ENCODE measurements at places on chromosomes 6 and 20. TPM values are rescaled to one million over a fixed set of nuclear protein-coding genes. Genes with fewer than 3 reads are reported as not detected.

PLN gene
- total RNA-seq = 13.3 TPM

NCOA7 gene
- total RNA-seq = 14.6 TPM

WFDC5 gene
- not detected for total RNA-seq

RCAN2 gene
- 14.0 TPM for total RNA-seq

SPEF1 gene
- total RNA-seq = 2.5 TPM

KHDC3L gene
- total RNA-seq = not detected

NELFCD gene
- 96.6 TPM for total RNA-seq

OTOR gene
- not detected for total RNA-seq

KIF25 gene
- total RNA-seq = not detected

SLC26A8 gene
- total RNA-seq = 0.46 TPM

PLAGL2 gene
- total RNA-seq = 7.1 TPM

DNA sequence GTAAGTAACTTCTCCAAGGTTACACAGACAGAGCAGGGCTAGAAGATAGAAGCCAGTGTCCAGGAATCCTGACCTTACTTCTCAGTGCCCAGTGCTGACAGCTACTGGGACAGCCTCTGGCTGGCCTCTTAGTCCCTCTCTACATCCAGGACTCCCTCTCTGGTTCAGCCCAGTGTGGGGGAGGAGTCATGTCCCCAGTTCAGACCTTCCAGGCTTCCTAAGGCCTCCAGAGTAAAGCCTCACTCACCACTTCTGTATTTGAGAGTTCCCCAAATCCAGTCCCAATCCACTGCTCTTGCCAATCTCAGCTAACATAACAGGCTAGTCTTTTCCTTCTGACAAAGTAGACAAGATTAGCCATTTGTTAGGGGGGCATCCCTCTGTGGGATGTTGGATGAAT, 36.9 kb upstream of the EPB41L1 start:
- DNase-seq = no peak

DNA sequence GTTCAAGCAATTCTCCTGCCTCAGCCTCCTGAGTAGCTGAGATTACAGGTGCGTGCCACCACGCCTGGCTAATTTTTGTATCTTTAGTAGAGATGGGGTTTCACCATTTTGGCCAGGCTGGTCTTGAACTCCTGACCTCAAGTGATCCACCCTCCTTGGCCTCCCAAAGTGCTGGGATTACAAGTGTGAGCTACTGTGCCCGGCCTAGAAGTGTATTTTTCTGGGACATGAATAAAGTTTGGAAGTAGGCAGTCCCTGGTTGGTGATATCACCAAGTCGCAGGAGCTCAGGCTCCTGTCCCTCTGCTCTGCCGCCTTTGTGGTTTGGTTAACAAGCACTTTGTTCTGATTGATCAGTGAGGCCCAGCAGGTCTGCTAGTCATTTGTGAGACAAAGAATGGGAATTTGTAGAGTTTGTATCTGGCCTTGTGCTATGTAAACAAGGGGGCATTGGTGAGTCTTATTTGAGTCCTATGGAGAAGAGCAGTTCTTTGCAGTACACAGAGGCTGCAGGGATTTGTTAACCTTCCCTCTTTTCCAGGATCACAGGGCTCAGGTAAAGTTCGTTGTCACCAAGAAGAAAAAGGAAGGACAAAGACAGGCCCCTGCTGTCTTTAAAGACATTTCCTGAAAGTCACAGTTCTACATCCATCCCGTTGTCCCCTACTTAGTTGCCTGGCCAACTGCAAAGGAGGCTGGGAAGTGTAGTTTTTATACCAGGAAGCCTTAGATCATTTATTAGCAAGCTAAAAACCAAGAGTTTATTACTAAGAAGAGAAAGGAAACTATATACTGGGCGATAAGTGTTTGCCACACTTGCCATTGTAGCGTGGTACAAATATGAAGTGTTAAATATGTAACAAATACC, 13.1 kb downstream of the MTHFD1L start:
- DNase-seq = no peak

DNA sequence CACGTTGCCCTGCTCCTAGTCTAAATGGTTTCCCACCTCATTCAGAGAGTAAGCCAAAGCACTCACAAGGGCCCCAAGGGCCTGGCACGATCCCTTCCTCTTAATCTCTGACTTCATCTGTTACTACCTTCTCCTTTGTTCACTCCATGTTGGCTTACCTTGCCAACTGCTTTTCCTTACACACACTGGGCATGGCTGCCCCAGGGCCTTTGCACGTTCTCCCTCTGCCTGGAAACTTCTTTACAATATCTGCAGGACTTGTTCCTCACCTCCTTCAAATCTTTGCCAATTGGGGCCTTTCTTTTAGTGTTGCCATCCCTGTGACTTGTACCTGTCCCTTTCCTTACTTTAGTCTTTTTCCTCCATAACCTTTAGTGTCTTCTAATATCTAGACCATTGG, 73.9 kb downstream of the PLCB4 start:
- DNase-seq = no peak

DNA sequence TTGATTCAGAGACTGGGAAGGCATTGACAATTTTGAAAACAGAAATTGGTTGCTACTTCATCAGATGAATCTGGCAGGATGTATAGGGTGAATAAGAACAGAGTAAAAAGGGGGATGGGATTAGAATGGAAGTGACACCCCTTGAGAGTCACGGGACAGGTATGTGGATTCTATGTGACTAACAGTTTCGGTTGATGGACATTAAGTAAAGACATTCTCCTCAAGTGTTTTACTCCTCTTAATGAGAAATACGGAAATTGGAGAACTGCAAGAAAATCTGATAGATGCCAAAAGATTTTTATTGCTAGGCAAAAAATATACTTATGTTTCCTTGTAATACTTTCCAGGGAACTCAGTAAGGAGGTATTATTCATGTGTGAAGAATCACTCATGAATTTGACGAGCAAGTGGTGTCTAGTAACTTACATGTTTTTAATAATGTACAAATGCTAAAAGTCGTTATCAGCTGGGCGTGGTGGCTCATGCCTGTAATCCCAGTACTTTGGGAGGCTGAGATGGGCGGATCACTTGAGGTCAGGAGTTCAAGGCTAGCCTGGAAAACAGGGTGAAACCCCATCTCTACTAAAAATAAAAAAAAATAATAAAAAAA, 135.8 kb downstream of the KIF16B start:
- no peak for DNase-seq

GRCh38 chr20:45014671-45015415, 48.5 kb downstream of the STK4 start:
- no peak for DNase-seq

- peak; percentile 18 for DNase-seq
Observed at GRCh38 chr6:149723771-149724417, 6.0 kb upstream of the LATS1 start.

- DNase-seq = no peak
Observed at GRCh38 chr6:142290851-142291250, 11.0 kb upstream of the ADGRG6 start.

DNA sequence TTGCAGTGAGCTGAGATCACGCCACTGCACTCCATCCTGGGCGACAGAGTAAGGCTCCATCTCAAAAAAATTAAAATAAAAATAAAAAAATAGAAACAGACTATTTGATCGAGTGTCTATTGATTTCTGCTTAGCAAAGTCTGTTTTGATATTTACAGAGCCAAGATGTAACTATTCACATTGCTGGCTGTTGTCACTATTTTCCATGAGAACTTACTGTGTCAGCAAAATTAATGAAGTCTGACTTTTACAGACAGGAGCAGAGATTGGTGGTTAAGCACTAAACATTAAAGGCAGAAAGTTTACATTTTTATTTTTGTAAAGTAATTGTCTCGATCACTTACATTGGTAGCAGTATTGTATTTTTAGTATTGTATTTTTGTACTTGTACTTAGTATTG, 85.0 kb upstream of the CCDC28A start:
- no peak for DNase-seq

DNA sequence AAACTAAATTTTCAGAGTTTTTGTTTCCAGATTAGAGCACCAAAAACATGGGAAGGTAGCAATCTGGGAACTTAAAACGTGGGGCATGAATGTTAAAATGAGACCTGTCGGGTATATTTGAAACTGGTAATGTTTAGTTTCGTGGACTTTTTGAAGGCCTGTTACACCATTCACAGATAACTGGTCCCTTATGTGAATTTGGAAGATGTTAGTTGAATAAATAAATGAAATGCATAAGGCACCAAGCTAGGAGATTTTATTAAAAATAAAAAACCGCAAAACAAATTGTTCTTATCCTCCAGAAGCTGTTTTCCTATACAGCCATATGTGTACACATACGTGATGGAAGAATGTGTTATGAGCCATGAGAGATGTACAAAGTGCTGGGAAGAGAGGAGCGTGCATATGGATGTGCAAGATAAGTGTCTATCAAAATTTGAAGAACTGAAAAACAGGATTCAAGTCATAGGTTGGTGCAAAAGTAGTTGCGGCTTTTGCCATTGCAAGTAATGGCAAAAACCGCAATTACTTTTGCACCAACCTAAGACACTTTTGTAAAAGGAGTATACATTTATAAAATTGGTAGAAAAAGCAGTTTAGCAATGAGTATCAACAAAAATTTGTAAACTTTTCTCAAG, 700 bp upstream of the MCUR1 start:
- DNase-seq = no peak

- no peak for DNase-seq
Observed at GRCh38 chr6:14818422-14818884, 427.4 kb upstream of the JARID2 start.

- no peak for DNase-seq
Observed at GRCh38 chr6:145276756-145277155, 458.6 kb downstream of the EPM2A start.

Measured in thyroid gland (tissue), 4 donors.